ENCODE measurements at places on chromosomes 5 and 9.

DNA sequence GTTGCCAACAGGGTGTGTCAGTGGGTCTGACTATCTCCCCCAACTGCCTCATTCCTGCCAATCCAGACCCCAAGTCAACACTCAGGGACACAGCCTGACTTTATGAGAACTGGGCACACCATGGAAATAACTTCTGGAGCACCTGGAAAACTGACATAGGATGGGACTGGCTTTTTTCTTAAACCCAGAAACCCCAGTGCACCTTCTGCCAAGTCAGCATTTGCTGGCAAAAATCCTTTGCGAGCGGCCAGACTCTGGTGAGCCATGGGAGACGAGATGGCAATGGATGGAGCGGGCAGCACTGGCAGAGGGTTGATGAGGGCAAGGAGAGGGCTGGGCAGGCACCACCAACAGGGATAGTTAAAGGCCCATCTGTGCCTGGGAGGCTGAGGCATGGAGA lies 114.4 kb upstream of the OSMR start:
- DNase-seq: no peak

- no peak for DNase-seq
Measured at GRCh38 chr5:168165977-168166376, 125.5 kb upstream of the WWC1 start.

DNA sequence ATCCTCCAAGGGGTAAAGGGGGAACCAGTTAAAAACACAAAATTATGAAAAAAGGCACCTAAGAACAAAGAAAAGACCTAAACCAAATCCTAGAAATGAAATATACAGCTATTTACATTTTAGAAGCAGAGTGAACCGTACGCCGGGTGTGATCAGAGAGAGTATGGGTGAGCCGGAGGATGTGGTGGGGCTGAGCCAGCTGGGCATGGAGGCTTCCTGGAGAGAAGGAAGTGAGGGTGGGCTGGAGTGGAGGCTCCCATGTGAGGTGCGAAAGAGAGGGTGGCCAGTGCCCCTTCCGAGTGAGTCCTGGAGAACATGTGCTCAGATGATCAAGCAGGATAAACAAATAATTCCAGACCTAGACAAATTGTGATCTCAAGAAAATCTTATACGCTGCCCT lies 111.6 kb downstream of the CACNA1B start:
- no peak for DNase-seq

DNA sequence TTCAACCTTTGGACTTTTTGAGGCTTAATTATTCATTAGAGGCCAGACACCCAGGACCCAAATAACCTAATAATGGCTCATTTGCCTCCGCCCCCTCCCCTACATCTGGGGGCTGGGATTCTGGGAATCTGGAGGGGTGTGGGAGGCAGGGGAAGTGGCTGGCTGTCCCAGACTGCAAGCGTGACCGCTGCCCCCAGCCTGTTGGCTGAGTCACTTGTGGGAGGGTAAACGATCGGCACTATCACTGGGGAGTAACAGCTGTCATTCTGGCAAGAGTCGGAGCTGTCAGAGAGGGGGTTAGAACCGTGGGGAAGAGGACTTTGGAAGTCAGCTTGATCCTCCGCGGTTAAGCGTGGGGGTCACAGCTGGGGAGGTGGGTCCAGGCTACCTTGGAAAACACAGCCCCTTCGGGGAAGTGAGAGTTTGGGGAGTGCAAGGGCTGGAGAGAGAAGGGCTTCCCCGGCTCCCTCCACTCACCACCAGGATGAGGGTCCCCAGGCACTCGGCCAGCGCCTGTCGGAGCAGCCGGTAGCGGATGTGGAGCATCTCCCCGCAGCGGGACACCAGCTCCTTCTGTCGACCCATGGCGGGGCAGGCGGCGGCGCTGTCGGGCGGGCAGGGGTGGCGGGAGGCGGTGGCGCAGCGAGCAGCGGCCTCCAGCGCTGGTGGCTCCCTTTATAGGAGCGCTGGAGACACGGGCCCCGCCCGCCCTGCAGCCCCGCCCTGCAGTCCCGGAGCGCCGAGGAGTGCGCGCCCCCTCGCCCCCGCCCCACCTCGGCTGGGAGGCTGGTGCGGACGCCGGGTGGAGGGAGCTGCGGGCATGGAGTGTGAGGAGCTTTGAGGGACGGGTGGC lies at the start of gene AQP3:
AQP3 (minus strand) TSS at position 648 of the 853 bp plus-strand sequence; CDS start at position 585, 63 bp downstream.
- peak; percentile 66 for DNase-seq

DNA sequence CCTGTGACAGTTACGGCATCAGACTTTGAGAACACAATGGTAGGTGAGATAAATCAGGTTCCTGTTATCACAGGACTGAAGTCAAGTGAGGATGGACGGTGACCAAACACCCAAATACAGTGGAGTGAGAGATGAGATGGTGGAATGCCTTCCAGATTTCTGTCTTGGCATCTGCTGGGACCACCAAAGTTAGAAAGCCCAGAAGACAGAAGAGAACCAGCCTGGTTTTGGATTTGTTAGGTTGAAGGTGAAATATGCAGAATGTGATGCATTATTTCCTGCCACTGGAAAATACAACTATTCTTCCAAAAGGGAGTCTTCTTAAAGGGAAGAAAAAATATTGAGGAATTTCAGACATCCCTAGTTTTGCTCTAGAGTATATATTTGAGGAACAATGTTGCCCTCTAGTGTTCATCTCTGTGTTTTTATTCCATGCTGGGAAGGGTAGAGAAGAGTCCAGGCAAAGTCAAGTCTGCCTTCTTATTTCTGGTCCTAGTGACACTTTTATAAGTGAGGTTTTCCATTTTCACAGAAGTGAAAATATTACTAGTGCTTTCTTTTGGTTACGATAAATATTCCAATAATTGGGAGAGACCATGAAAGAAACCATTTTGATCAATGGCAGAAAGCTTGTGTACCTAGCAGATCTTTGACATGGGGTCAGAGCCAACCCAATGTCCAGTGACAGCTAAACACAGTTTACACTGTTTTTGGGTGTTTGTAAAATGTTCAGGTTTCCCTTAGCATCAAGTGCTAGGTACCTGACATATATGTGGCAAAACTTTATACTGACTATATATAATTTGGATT lies 142.3 kb upstream of the ANKH start:
- DNase-seq: peak; percentile 34

- no peak for DNase-seq
Measured at GRCh38 chr5:41863871-41864486, 6.2 kb downstream of the OXCT1 start.

DNA sequence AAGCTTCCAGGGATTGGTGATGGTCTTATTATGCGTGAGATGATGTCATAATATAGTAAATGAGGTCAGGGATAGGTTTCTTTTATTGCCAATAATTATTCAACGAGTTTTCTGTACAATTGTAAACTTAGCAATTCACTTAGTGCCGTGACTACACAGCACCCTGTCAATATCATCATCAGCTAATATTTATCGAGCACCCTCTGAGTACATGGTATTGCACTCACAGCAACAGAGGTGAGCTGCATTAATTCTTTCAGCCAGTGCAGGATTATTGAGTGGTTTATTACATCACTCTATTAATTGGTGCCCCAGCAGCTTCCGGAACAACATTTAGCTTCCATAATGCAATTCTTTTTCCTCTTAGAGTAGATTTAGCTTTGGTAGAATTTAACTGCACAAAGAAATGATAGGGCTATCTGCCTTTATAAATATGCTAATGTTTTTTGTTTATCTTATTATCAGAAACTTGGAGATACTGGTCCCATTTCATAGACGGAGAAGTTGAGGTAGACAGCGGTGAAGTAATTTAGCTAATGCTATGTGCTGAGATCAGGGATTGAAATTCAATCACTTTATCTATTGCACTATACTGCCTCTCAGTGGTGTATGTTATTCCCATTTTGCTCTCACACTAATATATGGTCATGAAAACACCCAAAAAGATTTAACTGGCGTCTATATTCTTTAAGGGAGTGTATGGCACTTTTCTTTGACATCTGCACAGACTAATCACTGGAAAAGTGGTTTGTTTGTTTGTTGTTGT lies 726.1 kb upstream of the WWC1 start:
- DNase-seq: peak; percentile 12

- DNase-seq: no peak
Measured at GRCh38 chr5:170634256-170634990, 130.6 kb downstream of the KCNIP1 start.

GRCh38 chr9:118091711-118092500 lies 387.7 kb downstream of the TLR4 start:
- DNase-seq: no peak

DNA sequence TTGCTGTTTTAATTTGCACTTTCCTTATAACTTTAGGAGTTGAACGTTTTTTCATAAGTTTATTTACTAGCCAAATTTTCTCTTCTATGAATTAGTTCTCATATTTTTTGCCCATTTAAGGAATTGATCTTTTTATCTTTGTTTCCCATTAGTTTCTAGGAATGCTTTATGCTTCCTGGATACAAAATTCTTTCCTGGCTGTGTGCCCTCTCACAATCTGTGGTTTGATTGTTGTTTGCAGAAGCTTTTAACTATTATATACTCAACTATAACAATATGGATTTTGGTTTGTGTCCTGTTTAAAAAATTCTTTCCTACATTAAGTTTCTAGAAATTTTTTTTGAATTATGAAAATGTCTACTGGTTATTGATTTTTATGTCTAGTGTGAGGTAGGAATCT lies 206.3 kb downstream of the CSNK1G3 start:
- no peak for DNase-seq

- no peak for DNase-seq
Measured at GRCh38 chr9:17229945-17230560, 95.2 kb downstream of the CNTLN start.

DNA sequence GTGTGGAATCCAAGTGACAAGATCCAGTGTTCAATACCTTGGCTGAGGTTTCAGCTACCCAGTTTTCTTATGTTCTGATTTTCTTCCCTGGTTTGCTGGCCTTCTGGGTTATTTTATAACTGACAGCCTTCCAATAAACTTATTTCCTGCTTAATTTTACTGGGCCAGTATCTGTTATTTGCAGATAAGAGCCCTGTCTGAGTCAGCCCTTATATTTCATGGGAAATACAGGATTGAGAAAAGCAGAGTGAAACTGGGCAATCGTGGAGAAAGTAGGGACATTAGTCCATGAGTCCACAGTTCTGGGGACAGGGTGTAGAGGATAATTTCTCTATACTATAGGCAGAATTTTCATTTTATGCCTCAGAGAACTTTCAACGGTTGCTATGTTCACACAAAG lies 32.3 kb downstream of the TMEM167A start:
- DNase-seq: no peak

GRCh38 chr9:37148181-37148580 lies 27.8 kb downstream of the ZCCHC7 start:
- no peak for DNase-seq

GRCh38 chr9:105390871-105391270 lies 57.0 kb upstream of the FSD1L start:
- DNase-seq: no peak

GRCh38 chr5:55917402-55918086 lies 66.4 kb downstream of the IL31RA start:
- no peak for DNase-seq

GRCh38 chr5:125277494-125278154 lies 531.2 kb upstream of the ZNF608 start:
- DNase-seq: no peak

- peak; percentile 32 for DNase-seq
Measured at GRCh38 chr5:36875051-36875789, 1.3 kb upstream of the NIPBL start.

- no peak for DNase-seq
Measured at GRCh38 chr5:16780325-16780724, 155.8 kb downstream of the MYO10 start.

GRCh38 chr9:123336449-123336848 lies 19.5 kb upstream of the CRB2 start:
- DNase-seq: no peak

DNA sequence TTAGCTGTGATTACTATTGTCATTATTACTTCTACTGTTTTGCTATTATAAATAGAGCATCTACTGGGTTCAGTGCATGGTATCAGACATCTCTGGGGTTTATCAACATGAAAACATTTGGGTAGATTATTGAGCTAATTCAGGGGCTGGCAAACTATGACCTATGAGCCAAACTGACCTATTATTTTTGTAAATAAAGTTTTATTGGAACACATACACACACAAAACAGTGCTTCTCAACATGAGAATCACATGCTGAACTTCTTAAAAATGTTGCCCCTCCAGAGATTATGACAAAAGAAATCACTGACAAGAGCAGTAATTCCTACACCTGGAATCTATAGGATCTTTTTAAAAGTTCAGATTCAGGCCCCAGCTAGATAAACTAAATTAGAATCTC lies 30.4 kb downstream of the SLC31A2 start:
- no peak for DNase-seq

GRCh38 chr9:129259375-129259774 lies 81.3 kb upstream of the IER5L start:
- no peak for DNase-seq

GRCh38 chr9:77763566-77763965 lies 115.4 kb upstream of the GNA14 start:
- no peak for DNase-seq

DNA sequence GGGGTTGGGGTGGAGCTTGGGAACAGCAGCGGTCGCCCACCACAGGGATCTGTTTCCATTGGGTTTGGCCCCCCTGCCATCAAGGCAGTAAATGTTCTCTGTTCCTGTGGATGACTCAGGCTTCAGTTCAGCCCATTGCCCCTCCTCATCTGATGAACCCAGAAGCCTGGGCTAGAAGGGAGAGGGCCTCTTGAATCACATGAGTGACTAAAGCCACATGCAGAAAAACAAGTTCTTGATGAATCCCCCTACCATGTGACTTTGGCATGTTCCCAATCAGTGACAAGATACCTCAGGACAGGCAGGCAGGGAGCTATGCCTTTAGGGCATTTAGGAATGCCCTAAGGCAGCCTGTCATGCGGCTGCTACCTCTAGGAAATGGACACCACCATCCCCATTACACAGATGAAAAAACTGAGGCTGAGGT lies 2.5 kb downstream of the SH3PXD2B start:
- DNase-seq: no peak

DNA sequence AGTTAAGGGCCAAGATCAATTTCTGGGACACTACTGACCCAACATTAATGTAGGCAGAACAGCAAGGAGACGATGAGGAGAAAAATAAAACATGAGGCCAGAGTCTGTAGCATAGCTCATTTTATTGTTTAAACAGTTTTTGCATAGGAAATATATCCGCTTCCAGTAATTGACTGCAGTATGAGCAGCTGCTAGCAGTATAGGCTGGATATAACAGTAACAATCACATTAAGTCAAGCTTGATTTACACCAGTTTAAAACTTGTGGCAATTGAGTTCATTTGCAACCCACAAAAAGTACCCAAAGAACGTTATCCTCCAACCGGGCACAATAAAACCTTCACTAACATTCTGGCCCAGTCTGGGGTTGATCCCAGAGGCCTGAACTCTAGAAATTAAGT lies 232.2 kb downstream of the NFIB start:
- DNase-seq: no peak

GRCh38 chr5:127411381-127411780 lies 106.1 kb upstream of the PRRC1 start:
- DNase-seq: no peak

- peak; percentile 31 for DNase-seq
Measured at GRCh38 chr5:95884017-95884325, 61.4 kb upstream of the GLRX start.

DNA sequence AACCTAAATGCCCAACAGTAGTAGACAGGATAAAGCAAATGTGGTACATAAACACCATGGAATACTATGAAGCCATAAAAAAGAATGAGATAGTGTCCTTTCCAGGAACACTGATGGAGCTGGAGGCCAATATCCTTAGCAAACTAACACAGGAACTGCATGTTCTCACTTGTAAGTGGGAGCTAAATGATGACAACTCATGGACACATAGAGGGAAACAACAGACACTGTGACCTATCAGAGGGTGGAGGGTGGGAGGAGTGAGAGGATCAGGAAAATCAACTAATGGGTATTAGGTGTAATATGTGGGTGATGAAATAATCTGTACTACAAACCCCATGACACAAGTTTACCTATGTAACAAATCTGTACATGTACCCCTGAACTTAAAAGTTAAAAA lies 505.7 kb downstream of the RAB3C start:
- DNase-seq: no peak
